ENCODE measurements at places on chromosomes 4 and X.

GRCh38 chr4:6468376-6468775 is 4.0 kb downstream of the PPP2R2C start:
- no peak for DNase-seq

GRCh38 chr4:162510115-162510514 is 346.3 kb upstream of the FSTL5 start:
- DNase-seq = no peak

GRCh38 chr4:171629182-171629581 is 184.0 kb upstream of the GALNTL6 start:
- DNase-seq = no peak

DNA sequence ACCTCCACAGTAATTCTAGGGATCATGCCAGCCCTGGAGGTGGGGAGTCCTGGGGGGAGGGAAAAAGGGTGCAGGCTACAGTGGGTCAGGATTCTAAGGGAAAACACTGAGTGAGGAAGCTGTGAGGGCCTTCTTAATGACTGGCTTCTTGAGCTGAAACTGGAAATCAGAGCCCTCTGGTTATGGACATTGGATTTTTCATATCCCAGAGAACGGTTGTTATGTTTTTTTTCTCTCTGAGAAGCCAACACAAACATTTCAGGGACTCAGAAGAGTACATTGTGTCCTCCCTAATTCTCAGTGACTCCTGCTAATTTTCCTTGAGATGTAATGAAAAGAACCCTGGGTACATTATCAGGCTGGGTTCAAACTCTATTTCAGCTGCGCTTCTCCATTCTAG is 162.4 kb upstream of the PRDX4 start:
- DNase-seq = no peak

- peak; percentile 67 for DNase-seq
Observed at GRCh38 chr4:101020956-101021355, 326.4 kb downstream of the PPP3CA start.

GRCh38 chr4:7190278-7190594 is 2.1 kb upstream of the SORCS2 start:
- DNase-seq = no peak

DNA sequence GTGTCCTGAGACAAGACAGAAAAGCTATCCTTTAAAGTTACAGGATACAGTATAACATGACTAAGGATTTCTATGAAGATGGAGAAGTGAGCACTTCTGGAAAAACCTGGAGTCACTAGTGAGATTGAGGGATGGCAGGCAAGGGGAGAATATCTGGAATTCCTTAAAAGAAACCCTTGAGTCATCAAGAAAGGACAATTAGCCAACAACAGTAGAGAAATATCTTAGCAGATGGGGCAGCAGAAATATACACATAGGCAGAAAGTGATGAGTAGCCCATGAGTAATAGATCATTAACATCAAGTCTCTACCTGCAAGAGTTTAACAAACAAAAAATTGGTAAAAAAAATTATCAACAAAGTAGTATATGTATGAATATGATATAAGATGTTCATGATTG is 858.8 kb upstream of the FRG1 start:
- DNase-seq = no peak
